ENCODE measurements at places on chromosomes 1 and 21. TPM values are rescaled to one million over a fixed set of nuclear protein-coding genes. Genes with fewer than 3 reads are reported as not detected.

CR2 gene
- 1.8 TPM for total RNA-seq

PMVK gene
- total RNA-seq = 30.2 TPM

ADGRL4 gene
- total RNA-seq = 0.63 TPM

GRIK1 gene
- total RNA-seq = not detected

GPR61 gene
- 0.24 TPM for total RNA-seq

NBPF10 gene
- total RNA-seq = 0.50 TPM

CFAP107 gene
- not detected for total RNA-seq

AADACL3 gene
- total RNA-seq = 0.35 TPM

PAPPA2 gene
- total RNA-seq = 0.81 TPM

HSPG2 gene
- 80.8 TPM for total RNA-seq

RGS13 gene
- not detected for total RNA-seq

OR2G6 gene
- not detected for total RNA-seq

S100A5 gene
- total RNA-seq = not detected

EFHD2 gene
- 16.5 TPM for total RNA-seq

HTR6 gene
- 0.29 TPM for total RNA-seq

HCRTR1 gene
- total RNA-seq = not detected

TNFRSF14 gene
- total RNA-seq = 0.29 TPM

VHLL gene
- not detected for total RNA-seq

NUAK2 gene
- 15.5 TPM for total RNA-seq

ELAVL4 gene
- not detected for total RNA-seq

C1orf216 gene
- total RNA-seq = 11.7 TPM

All from H9 (cell line).